ENCODE measurements at places on chromosomes 12 and 14.

DNA sequence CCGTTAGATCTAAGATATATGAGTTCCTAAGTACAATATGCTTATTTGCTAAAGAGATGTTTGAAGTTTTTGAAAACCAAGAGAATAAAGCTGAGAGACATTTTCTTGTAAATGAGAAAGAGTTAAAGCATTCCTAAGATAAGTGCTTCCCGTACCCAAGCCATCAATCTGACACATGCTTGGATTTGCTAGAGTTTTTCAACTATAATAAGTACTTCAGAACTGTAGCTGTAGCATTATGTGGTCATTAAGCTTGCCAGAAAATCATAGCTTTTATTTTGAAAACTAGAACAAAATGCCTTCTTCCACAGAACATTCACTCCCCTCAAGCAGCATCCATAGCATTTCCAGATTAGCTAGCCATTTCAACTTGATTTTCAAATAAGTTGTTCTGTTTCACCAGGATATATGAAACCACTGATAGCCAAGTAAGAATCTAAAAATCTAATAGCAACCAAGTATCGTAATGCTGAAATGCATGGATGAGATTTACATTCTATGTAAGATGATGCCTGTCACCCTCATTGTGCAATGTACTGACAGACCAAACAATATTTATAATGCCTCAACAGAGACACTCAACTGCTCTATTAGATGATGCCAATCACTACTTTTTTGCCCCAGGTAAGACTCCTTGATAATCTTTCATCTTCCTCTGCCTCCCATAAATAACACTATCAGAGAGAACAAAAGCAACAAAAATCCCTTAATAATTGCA is 8.0 kb downstream of the SNW1 start:
- no peak for DNase-seq

- DNase-seq, result no peak
Observed at GRCh38 chr14:100576091-100577085, 10.8 kb downstream of the BEGAIN start.

DNA sequence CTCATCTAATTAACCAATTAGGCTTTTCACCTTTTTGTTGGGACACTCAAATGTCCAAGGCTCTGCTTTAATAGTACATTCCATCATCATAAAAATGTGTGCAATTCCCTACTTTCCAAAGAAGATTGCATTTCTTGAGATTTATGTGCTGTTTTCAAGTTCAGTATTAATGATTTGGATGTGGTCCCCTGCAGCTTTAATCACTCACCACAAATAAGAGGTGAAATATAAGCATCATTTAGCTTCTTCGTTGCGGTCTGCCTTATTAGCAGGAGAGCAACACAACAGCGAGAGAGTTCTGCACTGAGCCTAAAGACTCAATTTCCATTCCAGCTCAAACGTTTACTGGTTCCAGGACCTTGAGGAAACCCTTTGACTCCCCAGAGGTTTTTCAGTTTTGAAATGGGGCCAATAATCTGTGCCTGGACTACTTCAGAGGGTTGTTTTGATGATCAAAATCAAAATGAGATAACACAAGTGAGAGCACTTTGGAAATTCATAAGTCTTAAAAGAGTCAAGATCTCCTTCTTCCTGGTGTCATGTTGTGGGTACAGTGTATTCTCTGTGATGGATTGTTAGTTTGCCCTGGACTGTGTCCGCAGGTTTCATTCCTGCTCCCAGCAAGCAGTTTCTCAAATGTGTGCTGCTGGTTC is 53.1 kb downstream of the RERG start:
- no peak for DNase-seq

DNA sequence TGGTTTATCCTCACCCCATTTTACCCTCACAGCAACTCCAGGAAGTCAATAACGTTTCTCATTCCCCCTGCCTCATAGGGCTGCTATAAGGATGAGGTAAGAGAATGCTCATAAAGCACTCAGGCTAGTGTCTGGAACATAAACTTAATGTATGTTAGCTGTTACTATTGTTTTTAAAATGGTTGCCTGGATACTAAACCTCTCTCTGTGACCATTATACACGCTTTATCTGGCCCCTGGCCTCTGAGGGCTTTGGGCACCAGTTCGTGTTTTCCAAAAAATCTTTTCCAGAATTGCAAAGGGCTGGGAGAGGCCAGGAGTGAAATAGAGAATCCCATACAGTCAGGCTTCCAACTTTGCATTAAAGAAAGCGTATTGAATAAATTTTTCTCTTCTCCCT is 113.9 kb downstream of the KTN1 start:
- DNase-seq, result no peak

DNA sequence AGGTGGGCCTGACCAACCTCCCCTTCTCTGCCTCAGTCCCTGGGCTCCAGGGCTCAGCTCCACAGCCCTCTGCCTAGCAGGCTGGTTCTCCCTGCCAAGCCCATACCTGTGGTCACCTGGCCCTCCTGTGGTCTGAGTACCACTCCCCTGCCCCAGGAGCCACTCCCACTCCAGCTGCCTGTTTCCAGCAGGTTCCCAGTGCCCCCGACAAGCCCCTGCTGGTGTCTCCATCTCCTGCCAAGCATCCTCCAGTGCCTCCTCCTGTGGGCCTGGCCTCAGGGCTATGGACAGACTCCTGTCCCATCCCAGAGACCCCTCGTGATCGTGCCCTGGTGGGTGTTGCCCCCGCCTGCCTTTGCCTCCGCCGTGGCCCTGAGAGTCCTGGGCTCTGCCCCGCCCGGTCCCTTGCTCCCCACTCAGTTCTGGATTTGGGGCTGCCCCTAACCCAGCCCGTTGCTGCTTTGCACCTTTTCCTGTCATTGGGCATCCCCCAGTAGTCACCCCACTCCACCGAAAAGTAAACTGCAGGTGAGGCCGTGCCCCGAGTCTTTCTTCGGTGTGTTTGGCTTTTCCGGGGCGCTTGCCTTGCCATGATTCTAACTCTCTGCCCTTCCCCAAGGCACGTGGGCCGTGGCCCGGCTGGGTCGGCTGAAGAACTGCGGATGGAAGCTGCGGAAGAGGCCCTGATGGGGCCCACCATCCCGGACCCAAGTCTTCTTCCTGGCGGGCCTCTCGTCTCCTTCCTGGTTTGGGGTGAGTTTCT is 9.8 kb downstream of the MEG3 start:
- no peak for DNase-seq

GRCh38 chr14:30131581-30132097 is 204.0 kb upstream of the PRKD1 start:
- DNase-seq, result no peak

DNA sequence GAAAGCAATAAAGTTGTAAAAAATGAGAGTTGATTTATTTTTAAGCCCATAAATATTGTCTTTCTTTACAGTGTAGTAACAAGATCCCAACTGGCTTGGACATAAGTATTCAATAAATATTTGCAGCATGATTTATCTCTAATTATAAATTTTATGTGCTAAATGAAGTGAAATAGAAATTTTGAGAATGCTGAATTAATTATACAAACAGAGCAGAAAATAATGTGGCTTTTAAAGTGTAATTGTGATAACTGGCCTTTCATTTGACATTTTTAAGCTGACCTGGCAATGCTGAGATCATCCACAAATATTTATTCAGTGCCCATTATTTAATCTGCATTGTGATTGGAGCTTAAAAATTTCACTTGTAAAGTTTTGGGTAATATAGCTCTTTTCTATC is 201.6 kb upstream of the NAV3 start:
- DNase-seq, result no peak

GRCh38 chr14:96191841-96192462 is 12.7 kb upstream of the BDKRB2 start:
- DNase-seq, result no peak

DNA sequence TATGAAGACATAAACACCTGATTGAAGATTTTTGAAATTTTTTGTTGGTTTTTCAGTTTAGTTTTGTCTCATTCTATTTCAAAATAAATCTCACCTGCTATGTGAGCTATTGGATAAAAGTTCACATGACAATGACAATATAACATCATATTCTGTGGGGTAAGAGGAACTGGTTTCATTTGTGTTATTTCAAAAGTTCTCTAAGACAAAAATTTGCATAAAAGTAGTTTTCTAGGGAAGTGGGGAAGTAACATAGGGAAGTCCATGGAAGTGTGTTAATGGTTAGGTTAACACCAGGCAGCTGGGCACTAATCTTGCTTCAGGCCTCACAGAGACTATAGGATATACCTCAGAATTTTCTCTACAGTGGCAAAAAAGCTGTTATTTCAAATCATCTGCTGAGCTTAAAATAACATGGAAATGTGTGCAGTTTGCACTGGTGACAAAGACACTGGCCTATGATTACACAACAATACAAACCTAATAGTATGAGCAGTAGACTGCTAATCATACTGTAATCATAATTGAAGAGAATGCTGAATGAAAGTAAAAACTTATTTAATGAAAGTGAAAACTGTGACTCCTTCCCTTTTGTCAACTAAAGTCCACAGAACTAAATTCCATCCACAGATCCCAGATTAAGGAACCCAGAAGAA is 710.6 kb upstream of the TMEM132C start:
- DNase-seq, result no peak

DNA sequence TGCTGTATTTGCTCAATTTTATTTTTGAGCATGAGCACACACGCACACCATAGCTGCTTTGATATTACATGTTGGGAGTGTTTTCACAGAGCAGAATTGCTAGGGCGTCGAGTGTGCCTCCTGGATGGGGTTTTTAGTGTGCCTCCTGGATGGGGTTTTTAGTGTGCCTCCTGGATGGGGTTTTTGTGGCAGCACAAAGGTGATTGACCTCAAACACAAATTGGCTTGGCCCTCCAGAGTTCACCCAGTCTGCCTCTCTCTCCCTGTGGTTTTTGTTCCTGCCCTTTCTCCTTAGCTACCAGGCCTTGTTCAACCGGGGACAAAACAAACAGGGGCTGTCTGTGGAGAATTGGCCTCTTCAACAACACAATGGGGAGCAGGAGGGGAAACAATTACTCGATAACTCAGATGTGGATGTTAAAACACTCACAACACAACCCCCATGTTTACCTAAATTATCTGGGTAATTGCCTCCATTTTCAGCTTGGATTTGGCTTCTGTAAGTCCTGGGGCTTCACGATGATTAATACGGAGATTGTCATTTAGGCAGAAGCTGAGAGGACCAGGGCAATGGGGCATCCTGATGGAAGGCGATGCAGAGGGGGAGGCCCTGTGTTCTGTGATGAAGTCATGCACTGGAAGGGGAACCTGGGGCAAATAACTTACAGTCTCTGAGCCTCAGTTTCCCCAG is 26.9 kb downstream of the TBX3 start:
- DNase-seq, result no peak

DNA sequence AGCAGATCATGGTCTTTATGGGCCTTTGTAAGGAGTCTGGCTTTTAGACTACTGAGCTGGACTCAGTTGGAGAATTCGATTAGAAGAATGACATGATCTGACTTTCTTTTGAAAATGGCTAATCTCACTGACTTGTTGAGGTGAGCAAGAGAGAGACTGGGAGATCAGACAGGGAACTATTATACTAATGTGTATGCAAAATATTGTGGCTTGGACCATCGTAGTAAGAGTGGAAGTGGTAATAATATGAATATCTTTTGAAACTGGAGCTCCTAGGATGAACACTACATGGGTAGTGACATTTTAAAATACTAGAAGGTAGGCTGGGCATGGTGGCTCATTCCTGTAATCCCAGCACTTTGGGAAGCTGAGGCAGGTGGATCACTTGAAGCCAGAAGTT is 56.2 kb upstream of the CCT2 start:
- DNase-seq, result no peak

GRCh38 chr12:101670007-101670671 is 27.3 kb upstream of the CHPT1 start:
- DNase-seq, result no peak

GRCh38 chr12:100138803-100139098 is 3.9 kb downstream of the BLTP3B start:
- DNase-seq, result no peak

GRCh38 chr14:31480156-31480555 is 7.7 kb downstream of the GPR33 start:
- DNase-seq, result no peak

GRCh38 chr12:91353266-91353665 is 170.6 kb upstream of the DCN start:
- DNase-seq, result no peak

GRCh38 chr12:63948211-63948610 is 103.7 kb downstream of the SRGAP1 start:
- no peak for DNase-seq

GRCh38 chr12:98783420-98783819 is 138.3 kb downstream of the APAF1 start:
- DNase-seq, result no peak

DNA sequence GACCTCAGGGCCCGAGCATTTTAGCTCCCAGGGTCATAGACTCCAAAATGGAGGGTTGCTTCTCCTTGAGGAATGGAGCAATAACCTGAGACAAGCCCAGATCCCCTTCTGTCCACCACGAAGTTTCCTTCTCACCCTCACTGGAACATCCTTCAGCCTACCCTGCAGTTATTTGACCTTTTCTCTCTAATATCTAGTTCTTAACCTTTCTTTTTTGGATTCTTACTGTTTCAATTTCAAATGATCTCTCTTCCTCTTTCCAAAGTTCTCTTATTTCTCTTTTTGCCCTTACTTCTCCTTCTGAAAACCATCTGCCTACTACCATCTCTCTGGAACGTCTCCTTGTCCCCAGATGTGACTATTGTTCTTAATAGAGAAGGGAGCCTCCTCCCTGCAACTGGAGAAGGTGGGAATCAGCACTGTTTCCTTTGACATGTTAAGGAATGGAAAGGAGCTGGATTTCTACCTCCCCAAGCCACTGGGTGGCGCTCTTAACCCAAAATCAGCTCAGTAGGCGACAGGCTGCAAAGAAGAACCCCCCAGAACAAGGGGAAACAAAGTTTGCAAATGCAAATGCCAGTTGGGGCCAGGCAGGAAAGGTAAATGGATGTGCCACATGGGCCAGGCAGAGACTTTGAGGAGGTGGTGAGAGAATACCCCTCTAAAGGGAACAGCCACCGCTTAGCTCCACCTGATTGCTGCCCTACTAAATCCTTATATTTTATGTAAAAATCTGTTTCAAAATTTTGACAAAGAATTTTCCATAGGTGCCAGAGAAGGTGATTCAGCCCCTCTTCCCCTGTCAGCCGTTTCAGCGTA is 22.4 kb upstream of the PDE1B start:
- DNase-seq, result peak; percentile 15

DNA sequence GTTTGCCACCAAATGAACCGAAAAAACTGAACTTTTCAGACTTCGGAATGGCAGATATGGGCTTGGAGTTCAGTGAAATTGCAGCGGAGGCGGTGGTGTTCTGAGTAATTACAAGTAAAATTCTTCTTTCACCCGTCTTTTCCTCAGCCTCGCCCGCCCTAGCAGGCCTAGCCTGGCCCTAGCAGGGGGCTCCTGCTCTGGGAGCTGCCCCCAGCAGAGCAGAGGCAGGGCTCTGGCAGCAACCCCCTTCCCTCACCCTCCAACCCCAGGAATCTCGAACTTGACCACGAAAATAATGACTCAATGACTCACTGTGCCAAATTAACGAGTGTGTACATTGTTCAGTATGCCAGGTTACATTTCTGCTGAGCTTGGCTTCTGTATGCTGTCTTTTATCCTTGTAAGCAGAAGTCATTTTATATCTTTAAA is 1.1 kb downstream of the PAPLN start:
- DNase-seq, result peak; percentile 51

GRCh38 chr12:49223590-49224369 is 34.9 kb upstream of the TUBA1A start:
- DNase-seq, result no peak

- DNase-seq, result no peak
Observed at GRCh38 chr14:55850825-55851241, 267.4 kb upstream of the PELI2 start.

GRCh38 chr12:130160711-130161231 is 1.5 kb upstream of the FZD10 start:
- DNase-seq, result peak; percentile 58

GRCh38 chr14:20652996-20653975 is 11.8 kb upstream of the OR6S1 start:
- no peak for DNase-seq

GRCh38 chr14:84403585-84403984 is 1126.4 kb upstream of the FLRT2 start:
- peak; percentile 8 for DNase-seq
